Fibroblast of skin of right biceps (primary cell): ENCODE measurements at places on chromosomes 4 and X.

- no peak for DNase-seq
Measured at GRCh38 chrX:39851745-39852455, 245.9 kb downstream of the BCOR start.

DNA sequence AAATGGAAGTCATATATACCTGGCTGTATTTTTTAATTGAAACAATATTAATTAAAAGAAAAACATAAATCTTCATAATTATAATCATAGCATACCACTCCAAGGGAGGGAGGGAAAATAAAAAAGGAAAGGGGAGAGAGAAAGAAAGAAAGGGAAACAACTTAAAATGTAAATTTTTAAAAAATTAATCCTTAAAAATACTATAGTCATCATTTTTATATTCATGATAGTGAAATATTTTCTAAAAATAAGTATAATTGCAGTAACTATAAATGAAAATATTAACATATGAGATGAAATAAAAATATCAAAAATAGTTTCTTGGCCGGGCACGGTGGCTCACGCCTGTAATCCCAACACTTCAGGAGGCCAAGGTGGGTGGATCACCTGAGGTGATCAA lies 59.2 kb downstream of the DDX60L start:
- no peak for DNase-seq

DNA sequence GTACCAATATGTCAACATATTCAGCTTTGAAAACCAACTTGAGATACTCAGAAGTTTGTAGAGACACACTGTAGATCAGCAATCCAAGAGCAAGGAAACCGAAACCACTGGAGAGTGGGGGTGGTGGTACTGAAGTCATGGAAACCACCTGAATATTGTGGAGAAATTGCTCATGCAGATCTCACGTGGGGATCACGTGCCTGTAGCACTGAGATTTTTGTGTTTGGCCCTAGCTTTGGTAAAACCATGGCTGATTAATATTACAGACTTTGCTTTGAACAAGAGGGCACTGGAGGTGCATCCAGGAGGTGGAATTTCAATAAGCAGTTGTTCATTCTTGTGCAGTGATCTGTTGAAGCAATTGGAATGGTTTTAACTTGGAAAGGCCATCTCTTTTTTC lies 47.2 kb downstream of the GBA3 start:
- DNase-seq: no peak

GRCh38 chr4:70564033-70564432 lies 28.0 kb upstream of the AMBN start:
- no peak for DNase-seq

GRCh38 chrX:122047261-122047660 lies 999.9 kb downstream of the GLUD2 start:
- peak; percentile 55 for DNase-seq

- DNase-seq: no peak
Measured at GRCh38 chr4:95243892-95244291, 304.9 kb downstream of the UNC5C start.

GRCh38 chr4:145719752-145720624 lies 40.0 kb downstream of the C4orf51 start:
- DNase-seq: no peak

DNA sequence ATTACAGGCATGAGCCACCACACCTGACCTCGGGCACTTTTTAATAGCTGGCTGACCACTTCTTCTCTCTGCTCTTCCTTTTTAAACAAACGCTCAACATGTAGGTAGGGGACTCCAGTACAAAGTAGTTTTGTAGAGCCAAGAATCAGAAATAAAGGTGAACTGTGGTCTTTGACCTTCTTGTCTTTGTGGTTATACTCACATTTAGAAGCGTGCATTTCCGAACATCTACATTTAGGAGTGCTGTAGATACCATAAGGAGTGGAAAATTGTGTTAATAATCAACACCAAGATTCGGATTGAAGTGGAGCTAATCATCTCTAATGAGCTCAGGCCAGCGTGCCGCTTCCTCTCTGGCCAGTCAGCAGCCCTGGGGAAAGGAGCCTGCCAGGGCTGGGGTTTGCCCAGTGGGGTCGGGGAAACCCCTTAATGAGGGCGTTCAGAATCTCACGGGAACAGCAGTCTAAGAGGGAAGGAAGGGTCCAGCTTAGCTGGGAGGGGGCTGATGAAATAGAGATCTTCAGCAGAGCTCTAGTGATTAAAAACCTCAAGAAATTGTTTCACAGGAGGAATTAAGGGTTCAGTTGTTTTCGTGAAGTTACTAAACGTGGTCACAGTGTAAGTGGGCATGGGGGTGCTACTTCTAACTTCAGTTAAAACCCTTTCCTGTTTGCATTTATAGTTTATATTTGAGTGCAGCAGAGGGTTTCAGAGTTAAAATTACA lies 81.2 kb downstream of the GAB1 start:
- DNase-seq: no peak

- no peak for DNase-seq
Measured at GRCh38 chrX:9785944-9786797, at the start of gene SHROOM2. Gene SHROOM2, plus strand, starts transcription at chrX:9786429. Its CDS starts 117 bp downstream, at chrX:9786546.

DNA sequence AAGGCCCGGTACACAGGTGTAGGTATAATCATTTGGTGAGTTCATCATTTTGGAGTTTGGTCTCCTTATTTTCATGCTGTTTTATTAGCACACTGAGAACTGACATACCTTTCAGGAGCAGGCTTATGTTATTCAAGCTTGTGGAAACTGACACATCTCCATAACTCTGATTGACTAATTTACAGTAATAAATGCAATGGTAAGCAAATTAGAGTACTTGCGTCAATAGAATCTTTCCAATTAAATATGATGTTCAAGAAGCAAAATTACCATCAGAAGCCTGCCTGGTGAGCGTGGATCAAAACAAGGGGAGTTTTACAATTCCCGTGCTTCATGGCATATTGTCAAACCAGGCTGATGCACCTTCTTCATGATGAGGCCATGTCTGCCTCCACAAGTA lies 210.7 kb upstream of the GPRIN3 start:
- no peak for DNase-seq

DNA sequence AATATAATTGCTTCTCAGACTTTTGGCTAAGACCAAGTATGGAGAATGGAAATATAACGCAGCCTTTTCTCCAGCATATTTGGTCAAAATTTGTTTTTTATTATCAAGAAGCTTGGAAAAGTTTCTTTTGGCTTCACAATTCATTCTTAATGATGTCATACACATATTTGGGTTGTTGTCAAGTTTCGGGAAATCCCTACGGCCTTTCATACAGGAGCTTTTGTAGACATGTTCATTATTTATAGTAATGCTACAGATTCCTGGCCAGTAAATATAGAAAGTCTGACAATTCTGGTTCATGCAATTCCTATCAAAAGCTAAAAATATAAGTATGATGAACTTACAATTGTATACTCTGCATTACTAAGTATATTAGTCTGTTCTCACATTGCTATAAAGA lies 112.9 kb downstream of the IRF2 start:
- DNase-seq: peak; percentile 78

- no peak for DNase-seq
Measured at GRCh38 chrX:130885996-130886395, 17.0 kb downstream of the ENOX2 start.

GRCh38 chr4:24529555-24529954 lies 54.8 kb downstream of the DHX15 start:
- no peak for DNase-seq

DNA sequence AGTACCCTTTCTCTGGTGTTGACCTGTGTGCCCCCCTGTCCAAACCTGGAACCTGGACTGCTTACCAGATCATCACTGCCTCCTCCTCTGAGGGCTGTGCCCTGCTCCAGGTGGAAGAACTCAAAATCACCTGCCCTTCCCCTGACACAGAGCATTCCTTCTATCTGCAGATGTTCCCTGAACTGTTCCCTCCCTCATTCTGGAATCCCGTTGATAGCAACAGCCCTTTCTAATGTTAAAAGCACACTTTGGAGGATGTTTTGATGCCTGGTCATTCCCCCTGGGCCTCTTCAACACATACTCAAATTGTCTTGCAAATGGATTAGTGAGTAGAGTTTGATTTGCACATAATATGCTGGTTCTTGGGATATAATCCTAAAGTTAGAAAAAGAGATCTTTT lies 225.8 kb downstream of the FGF13 start:
- DNase-seq: no peak

GRCh38 chr4:6893449-6894085 lies 16.1 kb upstream of the TBC1D14 start:
- peak; percentile 37 for DNase-seq

DNA sequence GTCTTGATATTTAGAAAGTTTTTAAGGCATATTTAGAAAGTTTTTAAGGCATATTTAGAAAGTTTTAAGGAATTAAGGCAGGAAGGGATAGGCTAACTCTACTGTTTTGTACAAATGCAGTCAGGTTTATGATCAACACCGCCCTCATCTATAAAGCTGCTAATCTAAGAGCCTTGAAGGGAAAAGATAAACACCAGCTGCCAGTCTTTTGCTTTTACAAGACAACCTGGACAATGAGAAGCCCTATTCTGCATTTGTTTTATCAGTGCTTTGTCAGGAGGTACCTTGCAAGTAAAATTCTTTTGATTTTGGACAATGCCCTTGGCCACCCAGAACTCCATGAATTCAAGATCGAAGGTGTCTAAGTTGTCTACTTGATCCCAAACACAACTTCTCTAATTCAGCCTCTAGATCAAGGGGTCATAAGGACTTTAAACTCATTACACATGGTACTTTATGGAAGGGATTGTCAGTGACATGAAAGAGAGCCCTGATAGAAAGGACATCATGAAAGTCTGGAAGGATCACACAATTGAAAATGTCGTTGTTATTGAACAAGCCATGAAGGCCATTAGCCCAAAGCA lies 39.8 kb downstream of the IL15 start:
- no peak for DNase-seq

- no peak for DNase-seq
Measured at GRCh38 chrX:118252967-118253366, 92.9 kb upstream of the WDR44 start.

GRCh38 chr4:25756503-25756902 lies 100.9 kb downstream of the SLC34A2 start:
- no peak for DNase-seq

DNA sequence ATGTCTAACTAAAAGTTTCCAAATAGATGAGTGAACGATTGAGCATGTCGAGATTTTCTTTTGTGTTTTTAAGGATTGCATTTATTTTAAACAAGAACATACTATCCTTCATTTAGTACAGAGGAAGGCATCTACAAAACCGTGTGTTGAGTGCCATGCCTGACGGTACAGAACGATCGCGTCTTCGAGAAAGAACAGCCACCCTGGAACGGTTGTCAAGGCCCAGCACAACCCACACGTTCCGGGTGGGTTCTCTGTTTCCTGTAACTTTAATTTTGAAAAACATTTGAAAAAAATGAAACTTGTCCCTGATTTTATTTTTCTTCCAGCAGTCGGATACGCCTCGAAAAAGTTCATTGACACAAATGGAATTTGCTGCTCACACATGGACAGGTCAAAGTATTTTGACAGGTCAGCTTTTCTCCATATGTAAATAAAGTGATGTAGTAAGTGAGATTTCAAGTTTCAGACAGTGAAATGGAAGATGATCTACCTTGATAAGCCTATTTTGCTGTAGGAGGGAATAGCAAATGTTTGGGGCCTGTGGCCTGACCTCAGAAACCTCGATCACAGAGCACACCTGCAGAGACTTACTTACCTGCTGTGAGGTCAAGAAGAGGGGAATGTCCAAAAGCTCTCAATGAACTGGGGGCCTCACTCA lies 24.4 kb upstream of the CYP4V2 start:
- no peak for DNase-seq

DNA sequence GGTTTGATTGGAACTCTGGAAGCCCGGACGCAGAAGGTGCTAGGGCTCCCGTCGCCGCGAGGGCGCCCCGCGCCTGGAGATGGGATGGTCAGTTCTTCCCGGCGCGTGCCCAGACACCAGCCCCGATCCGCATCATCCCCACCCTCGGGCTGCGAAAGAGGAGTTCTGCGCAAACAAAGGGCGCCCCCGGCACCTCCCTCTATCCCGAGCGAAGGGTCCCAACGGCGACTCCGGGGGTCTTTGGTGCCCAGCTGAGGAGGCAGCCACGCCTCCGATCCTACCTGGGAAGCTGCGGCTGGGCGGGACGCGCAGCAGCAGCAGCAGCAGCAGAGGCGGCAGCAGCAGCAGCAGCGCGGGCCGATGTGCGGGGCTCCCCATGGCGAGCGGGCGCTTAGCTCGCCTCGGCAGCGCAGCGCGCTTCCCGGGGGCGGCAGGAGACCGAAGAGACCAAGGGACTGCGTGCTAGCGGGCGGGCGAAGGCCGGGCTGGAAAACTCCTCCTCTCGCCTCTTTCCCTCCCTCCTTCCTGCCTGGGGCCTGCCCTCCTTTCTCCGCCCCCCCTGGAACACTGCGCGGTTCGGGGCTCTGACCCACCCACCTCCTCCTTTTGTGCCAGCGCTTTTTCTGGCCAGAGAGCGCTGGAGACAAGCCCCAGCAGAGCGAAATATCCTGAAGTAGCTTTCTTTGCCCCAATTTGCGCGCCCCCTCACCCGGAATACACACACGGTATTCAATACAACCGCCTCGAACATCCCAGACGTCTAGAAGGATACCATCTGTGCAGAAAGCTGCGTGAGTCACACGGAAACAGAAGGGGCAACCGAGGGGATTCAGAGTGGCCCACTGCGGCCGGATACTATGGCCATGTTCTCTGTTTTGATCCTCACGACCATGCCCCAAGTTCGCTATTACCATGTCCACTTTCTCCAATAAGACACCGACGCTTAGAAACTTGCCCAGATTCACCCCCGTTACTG lies at the start of gene SRPX:
TSS of gene SRPX (minus strand) at position 457 of the 976 bp plus-strand sequence. CDS start at position 378, 79 bp downstream.
- DNase-seq: peak; percentile 54

GRCh38 chr4:89586864-89587263 lies 250.1 kb downstream of the SNCA start:
- DNase-seq: no peak

DNA sequence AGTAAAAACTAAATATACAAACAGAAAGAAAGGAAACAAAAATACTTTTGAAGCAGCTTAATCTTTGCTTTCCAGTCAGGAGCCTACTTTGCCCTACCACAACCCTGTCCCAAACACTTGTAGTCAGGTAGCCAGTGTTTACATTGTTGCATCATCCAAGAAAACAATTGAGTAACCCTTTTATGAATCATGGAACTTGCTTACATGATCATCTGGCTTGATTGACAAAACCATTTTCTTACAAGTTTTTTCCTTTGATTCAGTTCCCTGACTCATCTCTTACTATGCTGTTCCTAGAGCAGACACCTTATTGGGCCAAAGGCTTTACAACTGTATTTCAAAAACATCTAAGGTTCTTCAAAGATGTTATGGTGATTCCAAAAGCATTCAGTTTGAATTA lies 740.1 kb downstream of the KLHL13 start:
- no peak for DNase-seq

- peak; percentile 0 for DNase-seq
Measured at GRCh38 chrX:86171366-86171765, 23.1 kb downstream of the DACH2 start.

GRCh38 chr4:113419631-113420030 lies 341.9 kb downstream of the CAMK2D start:
- no peak for DNase-seq

GRCh38 chrX:19839770-19840254 lies 47.6 kb downstream of the SH3KBP1 start:
- DNase-seq: no peak
